ENCODE measurements at places on chromosomes 12 and 14.

DNA sequence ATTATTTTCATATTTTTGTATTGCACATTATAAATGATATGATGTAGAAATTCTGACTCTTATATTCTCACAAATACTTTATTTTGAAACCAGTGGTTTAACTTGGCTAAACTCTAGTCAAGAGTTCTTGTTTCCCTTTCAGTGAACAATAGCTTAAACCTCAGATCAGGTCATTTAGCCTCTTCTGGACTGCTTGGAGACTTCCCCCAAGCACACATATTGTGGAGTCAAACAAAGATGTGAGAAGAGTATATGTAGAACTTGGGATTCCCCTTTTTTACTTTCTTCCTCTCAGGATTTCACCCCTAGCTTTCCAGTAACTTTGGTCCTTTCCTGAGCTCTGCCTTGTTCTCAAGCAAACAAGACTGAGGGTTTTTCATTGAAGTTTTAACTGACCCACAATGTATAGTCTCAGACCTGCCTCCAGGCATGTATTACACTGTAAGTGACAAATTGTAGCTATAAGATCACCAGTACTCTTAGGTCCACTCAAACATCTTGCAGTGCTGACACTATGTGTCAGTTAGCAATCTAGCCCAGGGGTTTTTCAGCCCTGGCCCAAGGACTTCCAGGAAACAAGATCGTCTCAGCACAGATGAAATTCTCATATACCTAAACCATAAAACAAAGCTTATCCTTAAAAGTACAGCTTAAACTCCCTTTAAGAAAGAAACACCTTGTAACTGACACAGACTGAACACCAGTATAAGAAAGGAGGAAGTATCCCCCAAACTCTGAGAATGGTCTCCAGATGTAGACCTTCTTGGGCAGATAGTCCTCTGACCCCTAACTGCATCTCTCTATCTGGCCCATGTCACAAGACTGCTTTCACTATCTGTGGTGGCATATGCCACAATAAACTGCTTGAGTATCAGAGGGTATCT, 98.6 kb downstream of the SLC6A15 start:
- no peak for DNase-seq

DNA sequence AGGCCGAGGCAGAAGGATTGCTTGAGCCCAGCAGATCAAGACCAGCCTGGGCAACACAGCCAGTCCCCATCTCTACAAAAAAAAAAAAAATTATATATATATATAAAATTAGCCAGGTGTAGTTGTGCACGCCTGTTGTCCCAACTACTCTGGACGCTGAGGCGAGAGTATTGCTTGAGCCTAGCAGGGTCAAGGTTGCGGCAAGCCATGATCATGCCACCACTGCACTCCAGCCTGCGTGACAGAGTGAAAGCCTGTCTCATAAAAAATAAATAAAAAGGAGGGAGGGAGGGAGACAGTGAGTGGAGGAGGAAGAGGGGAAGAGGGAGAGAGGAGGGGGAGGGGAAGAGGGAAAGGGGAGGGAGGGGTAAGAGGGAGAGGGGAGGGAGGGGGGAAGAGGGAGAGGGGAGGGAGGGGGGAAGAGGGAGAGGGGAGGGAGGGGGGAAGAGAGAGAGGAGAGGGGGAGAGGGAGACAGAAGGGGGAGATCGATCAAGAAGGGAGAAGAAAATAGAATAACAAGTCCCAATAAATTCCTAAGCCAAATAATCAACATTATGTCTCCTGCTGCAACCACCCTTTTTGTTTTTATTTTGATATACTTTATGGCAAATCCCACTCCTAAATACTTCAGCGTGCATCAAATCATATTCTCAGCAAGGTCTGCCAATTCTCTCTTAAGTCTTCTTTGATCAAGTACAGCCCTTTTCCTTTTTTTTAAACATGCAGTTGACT, 163.9 kb downstream of the MED13L start:
- DNase-seq: no peak

GRCh38 chr14:70646705-70647104, 5.0 kb downstream of the TTC9 start:
- DNase-seq: no peak

GRCh38 chr12:114396153-114396868, 9.6 kb downstream of the TBX5 start:
- DNase-seq: no peak

DNA sequence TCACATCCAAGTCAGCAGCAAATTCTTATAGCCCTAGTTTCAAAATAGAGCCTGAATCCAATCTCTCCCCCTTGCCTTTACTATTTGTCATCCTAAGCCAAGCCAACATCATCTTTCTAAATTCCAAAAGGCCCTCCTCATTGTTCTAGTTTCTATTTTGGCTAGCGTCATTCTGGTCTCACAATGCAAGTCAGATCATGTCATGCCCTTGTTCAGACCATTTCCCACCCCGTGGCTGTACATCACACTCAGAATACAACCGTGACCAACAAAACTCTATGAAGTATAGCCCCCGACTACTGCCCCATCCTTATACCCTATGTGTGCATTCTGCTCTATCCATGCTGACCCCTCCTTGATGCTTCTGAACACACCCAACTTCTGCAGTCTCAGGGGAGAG, 12.3 kb upstream of the GNG2 start:
- DNase-seq: no peak

DNA sequence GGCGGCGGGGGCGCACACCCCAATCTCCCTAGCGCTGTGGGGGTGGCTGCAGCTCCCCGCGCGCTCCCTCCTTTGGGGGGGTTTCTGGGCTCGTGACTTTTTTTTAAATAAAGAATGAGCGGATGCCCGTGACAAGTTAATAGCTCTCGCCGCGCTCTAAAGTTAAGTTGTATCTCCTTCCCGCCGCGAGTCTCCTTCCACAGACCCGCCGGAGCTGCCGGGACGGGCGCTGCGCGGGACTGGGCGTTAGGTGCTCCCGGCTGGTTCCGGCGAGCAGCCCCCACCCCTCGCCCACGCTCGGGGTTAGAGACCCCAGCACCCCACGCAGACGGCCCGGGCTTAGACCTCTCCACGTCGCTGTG, 82.6 kb upstream of the HMGA2 start:
- no peak for DNase-seq

DNA sequence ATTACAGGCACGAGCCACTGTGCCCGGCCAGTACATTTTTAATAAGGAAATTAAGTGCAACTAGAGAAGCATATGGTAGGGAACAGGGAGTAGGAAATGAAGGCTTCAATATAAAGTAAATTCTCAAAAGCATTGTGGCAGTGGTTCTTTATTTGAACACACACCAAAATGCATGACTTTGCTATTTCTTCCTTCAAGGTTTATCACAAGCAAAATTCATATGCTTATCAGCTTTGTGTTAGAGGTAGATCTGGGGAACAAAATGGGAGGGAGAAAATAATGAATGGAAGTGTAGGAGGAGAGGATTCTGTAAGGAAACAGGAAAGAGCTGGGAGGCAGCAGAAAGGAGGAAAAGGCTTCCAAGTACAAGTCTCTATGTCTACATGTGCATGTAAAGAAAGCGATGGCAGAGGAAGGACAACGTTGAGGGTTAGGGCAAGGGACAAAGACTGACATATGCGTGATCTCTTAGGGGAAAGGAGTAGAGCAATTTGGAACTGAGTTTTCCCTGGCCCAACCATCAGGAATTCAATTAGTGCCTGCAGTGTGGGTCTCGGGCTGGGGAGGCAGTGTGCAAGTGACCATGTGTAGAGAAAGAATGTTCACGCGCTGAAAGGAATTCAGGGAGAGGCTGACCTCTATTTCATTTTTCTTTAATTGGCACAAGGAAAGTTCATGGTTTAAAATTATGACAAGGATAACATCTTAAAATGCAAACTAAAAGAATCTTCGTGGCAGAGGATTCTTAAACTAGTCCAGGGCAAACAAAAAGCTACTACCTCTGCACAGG, 22.9 kb upstream of the RASSF8 start:
- DNase-seq: no peak

GRCh38 chr12:99498756-99499155, 148.8 kb upstream of the GARIN6 start:
- no peak for DNase-seq

DNA sequence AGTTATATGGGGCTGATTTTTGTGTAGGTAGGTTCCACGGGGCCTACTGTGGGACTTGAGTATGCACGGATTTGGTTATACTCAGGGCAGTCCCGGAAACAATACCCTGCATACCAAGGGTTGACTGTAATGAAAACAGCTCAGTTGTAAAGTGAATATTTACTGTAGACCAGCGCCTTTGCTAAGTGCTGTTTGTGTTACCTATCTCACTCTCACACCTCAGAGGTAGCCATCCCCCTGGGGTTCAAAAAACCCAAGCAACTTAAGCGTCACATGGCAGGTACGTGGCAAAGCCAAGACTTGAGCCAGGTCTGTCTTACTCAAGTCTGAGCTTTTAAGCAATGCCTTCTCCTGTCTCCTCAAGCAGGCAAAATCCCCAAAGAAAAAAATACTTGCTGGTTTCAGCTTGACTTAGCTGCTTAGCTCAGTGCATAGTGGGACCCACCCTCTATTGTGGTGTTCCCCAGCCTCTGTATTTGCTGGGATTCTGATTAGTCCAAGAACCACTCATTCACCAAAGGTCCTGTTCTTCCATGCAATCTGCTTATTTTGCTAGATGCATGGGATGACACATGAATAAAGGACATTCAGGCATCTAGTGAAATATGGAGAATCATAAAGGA, 34.2 kb upstream of the STRN3 start:
- no peak for DNase-seq

DNA sequence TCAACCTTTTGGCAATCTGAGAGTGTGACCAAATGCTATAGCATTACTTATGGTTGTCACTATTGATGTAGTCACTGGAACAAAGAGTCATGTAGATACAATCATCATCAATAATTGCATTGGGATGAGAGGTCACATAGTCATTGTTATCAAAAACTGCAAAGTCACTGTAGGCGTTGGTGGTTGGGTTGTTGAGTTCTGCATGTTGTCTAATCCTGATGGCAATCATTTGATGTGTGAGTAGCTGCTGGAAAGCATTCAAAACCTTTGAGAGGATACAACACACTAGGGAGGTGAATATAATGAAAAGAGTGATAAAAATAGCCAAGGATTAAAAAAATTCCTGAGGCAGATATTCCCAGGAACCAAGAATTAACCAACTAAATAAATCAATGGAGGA, 214.7 kb upstream of the SYT10 start:
- no peak for DNase-seq

DNA sequence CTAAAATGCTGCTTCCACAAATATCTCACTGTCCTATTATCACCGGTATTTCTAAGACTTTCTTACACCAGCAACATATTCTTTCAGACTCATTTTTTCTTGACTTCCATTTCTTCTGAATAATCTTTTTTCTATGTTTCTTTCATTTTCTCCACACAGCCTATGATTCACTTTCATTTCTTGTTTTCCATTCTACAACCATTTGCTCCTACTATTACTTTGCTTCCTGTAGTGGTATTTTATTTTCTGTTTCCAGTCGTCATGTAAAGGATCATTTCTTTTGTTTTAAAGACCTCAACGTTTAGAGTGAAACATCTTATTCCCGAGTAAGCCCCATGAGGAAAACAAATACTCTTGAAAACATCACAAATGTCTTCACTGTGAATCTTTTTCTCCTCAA, 182.2 kb upstream of the MDGA2 start:
- no peak for DNase-seq

Measured in urinary bladder (tissue), 4 donors.